ENCODE measurements at places on chromosomes 1 and 21. TPM values are rescaled to one million over a fixed set of nuclear protein-coding genes. Genes with fewer than 3 reads are reported as not detected.

- DNase-seq, result no peak
Measured at GRCh38 chr1:168728473-168729404, at the start of gene DPT. Gene DPT (minus strand): TSS chr1:168729206. CDS start chr1:168729174, 32 bp downstream.

DNA sequence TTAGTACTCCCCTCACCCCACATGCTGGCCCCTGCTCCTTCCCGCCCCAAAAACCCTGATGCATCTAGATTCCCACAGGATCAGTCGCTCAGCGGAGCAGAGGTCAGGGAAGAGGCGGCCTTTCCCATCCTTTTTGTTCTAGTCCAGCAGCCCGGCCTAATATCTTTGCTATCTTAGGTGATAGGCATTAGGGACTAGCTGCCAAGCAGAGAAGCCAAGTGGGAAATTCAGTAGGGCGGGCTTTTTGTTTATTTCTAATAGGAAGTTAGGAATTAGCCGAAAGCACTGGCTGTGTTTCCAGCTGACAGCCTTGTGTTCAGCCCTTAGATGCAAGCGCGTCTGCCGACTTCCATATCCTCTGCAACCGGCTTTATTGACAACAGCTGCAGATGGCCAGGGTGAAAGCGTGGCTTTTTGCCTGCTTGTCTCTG, 59.0 kb upstream of the BCAR3 start:
- no peak for DNase-seq

GRCh38 chr1:226026833-226027232, 27.7 kb upstream of the SDE2 start:
- DNase-seq, result no peak

GRCh38 chr1:7042322-7043190, 257.3 kb downstream of the CAMTA1 start:
- no peak for DNase-seq

DNA sequence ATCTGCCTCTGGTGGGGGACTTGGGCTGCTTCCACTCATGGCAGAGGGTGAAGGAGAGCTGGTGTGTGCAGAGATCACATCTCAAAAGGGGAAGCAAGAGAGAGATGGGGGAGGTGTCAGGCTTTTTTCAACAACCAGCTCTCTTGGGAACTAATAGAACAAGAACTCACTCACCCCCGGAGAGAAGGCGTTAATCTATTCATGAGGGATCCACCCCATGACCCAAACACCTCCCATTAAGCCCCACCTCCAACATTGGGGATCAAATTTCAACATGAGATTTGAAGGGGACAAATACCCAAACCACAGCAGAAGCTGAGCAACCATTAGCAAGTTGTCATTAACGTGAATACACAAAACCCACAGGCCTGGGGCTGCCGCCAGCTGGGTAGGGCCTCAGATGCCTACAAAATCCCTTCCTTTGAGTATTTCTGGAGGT, 12.0 kb upstream of the VWA5B1 start:
- no peak for DNase-seq

CAPN9 gene
- total RNA-seq, result not detected

ADORA1 gene
- not detected for total RNA-seq
